ENCODE measurements at places on chromosomes 11 and 22. TPM values are rescaled to one million over a fixed set of nuclear protein-coding genes. Genes with fewer than 3 reads are reported as not detected.

GRCh38 chr22:27416511-27417420, 384.8 kb downstream of the MN1 start:
- ATAC-seq: no peak

The CDCA5 gene
- total RNA-seq: 99.5 TPM

DNA sequence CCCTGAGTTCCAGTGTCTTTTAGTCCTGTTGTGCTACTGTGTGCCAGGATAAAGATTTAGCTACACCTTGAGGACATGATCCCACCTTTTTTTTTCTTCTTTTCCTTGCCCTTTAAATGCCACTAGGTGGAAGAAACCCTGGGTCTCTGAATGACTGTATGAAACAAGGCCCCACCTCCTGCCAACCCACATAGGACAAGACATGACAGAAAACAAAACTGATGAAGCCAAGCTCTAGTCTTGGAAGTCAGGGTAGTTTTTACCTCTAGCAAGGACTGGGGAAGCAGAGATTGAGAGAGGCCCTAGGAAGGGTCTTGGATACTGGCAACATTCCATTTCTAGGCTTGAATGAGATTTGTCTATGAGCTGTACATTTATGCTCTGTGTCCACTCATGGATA, 410.7 kb downstream of the MIAT start:
- peak; percentile 38 for ATAC-seq

DNA sequence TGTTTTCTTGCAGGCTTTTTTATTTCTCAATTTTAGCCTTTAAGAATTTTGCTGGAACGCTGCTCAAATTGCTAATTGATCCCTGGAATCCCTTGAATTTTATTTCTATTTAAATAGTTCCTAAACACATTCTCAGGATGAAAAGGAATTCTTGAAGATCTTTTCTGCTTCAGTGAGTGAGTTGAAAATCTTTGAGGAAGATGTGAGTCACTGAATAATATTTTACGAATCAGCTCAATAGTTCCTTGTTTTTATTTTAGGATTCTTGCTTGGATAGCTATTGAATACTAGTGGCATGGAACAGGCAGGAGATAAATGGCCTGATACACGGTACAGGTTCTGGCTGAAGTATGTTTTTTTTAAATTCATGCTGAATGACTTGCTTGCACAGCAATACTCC, 194.6 kb upstream of the CCDC90B start:
- no peak for ATAC-seq

DNA sequence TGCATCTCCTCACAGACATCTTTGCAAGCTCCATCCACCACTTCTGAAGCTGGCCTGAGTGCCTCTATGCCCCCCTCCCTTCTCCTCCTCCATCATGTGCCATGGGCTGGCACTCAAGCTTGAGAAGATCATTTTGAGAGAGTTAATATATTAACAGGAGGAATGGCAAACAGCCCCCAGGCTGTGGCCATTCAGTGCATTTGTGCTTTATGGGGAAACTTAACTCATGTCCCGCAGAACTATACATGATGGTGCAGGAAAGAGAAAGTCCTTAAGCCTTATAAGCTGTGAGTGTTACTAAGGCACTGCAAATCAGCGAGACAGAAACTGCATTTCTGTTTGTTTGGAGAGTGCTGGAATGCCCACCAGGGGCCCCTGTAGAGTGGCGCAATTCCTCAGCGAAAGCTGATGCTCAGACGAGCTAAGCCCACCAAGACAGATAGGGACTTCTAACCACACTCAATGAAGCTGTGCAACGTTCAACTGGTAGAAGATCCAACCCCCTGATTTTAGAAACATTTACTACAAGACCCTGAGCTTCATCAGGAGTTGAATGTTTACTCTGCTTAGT, 26.8 kb upstream of the PHLDA2 start:
- no peak for ATAC-seq

The MS4A8 gene
- total RNA-seq: not detected

The LRRC75B gene
- 2.3 TPM for total RNA-seq

DNA sequence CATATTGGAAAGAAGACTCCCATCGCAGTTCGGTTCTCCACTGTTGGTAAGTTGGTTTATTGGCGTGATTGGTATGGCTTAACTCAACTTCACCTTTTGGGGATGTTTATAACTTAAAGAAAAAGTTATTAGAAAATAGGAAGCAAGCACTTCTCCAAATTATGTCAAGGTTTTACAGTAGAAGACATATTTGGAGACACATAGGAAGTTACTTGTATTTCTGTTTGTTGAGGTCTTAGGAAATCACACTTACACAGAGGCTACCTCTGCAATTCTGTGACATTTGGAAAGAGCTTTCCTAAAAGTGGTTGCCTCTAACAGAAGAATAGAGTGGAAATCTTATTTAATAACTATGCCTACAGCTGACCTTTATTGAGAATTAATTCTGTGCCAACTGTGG, 12.3 kb downstream of the CAT start:
- ATAC-seq: no peak

The MTFP1 gene
- 42.4 TPM for total RNA-seq

The HEPACAM gene
- total RNA-seq: not detected

- no peak for ATAC-seq
Observed at GRCh38 chr22:24026733-24027132, 15.6 kb downstream of the CABIN1 start.

DNA sequence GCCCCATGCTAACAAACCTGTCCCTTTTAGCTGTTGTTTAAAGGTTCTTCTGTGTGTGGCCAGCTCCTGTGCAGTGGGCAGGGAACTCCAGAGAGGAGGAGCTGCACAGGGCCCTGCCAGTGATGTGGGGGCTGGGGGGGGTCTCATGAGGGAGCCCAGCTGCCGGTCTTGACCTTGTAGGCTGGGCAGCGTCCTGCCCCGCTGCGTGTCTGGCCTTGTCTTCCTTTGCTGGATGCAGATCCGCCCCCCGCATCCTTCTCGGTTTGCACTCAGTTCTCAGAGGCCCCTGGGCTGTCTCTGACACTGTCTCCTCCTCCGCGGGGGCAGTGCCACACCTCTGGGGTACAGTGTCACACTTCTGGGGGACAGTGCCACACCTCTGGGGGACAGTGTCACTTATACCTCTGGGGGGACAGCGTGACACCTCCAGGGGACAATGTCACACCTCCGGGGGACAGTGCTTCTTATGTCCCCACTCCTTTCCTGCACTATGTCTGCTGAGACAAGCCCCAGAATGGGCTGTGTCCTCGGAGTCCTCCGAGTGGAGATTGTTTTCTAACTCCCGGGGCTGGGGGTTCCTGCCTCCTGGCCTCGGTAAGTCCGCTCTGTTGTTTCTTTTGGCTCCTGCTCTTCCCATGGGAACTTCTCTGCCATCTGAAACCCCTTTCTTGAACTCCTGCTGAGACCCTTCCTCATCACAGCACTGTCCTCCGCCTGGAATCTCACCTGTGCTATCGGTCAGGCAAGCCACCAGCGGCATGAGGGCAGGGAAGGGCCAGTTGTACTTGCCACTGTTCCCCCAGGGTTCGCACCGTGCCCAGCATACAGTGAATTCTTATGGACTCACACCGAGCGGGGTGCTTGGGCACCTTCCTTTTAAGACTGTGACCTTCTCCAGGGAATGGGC, 788.3 kb downstream of the TBC1D22A start:
- no peak for ATAC-seq

GRCh38 chr22:30201945-30202344, 44.6 kb downstream of the LIF start:
- no peak for ATAC-seq

GRCh38 chr11:14413307-14414069, 54.5 kb upstream of the RRAS2 start:
- ATAC-seq: no peak

DNA sequence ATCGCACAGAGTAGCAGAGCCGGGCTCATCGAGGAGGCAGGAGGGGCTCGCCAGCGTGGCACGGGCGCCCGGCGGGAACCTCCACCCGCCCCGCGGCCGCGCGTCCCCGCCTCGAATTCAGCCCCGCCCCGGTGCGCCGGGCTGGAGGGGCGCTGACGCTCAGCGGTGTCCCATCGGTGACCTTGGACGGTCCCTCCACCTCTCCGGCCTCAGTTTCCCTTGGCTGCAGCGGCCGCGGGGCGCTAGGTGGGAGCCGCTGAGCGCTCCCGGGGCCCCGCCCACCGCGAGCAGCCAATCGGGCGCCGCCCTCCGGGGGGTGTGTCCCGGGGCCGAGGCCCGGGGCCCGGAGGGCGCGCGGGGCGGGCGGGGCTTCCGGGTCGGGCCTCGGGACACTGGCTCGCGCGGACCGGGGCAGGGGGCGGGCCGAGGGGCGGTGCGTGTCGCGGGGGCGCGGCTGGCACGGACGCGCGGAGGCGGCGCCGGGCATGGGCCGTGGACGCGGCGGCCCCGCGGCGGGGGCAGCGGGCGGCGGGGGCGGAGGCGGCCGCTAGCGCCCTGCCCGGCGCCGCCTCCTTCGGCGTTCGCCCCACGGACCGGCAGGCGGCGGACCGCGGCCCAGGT, at the start of gene PPARA:
TSS of gene PPARA (plus strand) at position 493 of the 621 bp plus-strand sequence. CDS start 47,858 bp downstream, outside the sequence.
- peak; percentile 91 for ATAC-seq

DNA sequence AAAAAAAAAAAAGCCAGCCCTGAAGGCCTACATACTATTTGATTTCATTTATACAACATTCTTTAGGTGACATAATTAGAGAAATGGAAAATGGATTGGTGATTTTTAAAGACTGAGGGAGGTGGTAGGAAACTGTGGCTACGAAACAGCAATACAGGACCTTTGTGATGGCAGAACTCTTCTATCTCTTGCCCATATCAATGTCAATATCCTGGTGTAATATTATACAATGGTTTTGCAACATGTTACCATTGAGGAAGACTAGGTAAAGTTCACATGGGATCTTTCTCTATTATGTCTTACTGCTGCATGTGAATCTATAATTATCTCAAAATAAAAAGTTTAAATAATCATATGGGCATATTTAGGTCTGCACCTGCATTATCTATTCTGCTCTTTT, 371.2 kb downstream of the ETS1 start:
- ATAC-seq: no peak

DNA sequence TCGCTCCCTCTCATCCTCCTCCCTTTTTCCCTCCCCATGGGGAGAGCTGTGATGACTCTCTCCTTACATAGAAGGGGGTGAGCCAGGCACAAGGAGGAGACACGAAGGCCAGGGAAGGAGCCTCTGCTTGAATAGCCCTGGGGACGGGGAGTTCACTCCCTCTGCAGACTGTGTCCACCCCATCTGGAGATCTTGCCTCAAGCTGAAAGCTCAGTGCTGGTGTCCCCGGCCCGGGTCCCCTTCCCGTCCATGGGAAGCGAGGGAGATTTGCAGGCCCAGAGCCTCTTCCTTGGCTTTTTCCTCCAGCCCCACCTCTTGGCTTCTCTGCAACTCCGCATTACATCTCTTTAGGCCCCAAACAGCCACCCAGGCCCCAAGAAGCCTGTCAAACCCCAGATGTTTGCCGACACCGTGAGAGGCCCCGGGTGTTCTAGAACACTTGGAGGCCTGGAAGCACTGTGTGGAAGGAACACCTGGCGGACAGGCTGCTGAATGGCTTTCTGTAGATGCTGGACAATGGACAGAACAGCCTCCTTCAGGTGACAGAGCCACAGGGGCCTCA, 32.3 kb downstream of the LINC01488 start:
- ATAC-seq: no peak

DNA sequence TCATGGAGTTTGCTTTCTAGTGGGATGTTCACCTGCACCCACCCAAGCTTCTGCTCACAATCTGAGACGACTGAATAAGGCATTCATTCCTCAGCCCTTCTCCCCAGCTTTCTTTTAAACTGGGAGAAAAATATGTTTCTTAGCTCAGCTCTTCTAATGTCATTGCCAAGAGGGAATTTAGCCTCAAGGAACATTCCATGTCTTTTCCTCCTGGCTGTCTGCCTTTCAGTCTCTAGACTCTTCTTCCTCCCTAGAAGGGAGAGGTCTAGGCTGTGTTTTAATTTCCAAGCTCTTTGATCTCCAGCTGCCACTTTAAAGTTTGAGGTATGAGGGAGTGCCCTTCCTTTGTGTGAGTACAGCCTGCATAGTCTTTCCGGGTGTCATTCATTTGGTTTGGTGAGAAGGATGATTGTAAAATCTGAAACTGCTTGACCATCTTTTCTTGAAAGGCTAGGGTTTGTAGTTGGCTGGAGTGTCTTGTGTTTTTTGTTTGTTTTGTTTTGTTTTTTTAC, 11.7 kb upstream of the HTATIP2 start:
- ATAC-seq: no peak

GRCh38 chr11:92432515-92432914, 207.9 kb downstream of the FAT3 start:
- no peak for ATAC-seq

DNA sequence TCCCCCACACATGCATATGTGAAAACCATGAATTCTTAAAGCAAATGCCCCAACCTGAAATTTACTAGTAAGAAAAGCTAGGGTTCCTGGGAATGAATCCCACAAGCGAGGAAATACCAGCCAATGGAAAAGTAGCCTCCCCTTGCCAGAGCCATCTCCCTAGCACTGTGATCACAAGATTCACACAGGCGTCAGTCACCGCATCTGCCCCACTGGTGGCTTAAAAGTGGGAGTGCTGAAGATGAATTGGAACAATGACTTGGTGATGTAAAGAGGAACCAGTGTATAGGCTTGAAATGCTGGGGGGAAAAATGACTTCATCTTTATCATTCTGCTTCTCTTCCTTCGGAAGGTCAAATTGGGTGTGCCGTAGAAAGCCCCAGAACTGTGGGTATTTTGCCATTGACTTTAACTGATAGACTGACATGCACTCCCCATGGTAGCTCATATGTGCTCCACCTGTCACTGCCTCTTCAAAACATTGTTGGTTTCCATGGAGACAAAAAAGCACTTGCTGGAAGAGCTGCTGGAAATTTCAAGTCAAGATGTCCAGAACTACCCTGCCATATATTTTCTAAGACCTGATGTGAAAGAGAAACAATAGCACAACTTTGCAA, 19.2 kb upstream of the ASPHD2 start:
- no peak for ATAC-seq

DNA sequence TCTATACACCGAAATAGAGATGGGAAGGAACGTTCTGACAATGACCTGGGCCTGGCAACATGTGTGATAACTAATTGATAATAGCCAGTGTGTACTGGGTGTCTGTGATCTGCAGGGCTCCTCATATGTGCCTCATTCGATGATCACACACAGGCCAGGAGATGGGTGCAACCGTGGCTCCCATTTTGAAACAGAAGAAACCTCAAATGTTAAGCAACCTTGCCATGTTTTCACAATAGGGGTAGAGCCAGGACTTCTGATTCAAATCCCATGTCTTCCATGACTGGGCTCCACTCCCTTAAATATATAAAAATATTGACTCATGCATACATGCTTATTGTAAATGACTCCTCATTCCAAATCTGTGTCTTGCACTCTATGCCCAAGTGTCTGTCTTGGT, 11.1 kb downstream of the APOL3 start:
- no peak for ATAC-seq

DNA sequence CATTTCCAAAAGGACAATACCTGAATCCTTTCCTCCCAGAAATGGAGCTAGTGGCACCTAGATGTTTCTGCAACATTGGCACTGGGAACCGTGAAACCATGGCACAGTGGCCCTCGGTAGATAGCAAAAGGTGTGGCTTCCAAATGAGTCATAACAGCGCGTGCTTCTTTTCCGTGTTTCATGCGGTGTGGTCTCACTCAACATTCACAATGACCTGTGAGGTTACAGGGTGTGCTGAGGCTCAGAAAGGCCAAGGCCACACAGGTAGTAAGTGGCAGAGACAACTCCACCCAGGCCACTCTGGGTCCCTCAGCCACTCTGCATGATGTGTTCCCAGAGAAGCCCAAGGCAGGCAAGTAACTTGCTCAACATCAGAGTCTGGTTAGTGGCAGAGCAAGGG, 67.4 kb downstream of the TP53I11 start:
- ATAC-seq: peak; percentile 83
